ENCODE measurements at places on chromosomes 1 and 21.

DNA sequence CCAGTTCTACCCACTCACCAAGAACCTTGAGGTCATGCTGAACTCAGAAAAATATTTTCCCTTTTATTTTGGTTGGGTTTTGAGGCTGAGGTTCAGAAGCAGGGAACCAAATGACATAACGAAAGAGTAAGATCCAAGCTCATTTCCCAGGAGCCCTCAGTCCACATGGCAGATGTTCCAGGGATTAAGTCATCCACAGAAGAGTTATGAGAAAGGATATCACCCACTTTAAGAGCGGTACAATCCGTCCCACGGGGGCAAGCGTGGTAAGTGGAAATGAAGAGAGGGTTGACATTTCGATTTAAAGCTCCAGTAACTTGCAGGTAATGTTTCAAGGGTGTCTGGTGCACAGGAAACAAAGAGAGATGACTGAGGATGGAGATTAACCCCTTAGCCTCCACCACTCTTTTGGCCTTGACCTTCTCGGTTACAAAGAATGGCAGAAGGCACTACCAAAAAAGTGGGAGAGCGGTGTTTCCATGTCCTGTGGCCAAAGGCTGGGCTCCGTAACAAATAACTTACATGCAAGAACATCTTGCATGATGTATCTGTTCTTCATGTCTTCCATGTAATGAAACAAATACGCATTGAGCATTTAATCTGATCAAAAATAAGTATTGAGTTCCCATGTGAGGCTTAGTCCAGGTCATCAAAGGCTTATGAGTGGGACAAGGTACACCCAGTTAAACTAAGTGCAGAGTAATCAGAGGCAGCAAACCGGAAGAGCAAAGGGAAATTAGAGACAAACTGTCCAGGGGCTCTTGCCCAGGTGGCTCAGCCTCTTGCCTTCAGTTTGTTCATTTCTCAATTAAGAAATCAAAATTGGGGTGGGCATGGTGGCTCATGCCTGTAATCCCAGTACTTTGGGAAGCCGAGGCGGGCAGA, 241.4 kb downstream of the TOMM20 start:
- no peak for DNase-seq

DNA sequence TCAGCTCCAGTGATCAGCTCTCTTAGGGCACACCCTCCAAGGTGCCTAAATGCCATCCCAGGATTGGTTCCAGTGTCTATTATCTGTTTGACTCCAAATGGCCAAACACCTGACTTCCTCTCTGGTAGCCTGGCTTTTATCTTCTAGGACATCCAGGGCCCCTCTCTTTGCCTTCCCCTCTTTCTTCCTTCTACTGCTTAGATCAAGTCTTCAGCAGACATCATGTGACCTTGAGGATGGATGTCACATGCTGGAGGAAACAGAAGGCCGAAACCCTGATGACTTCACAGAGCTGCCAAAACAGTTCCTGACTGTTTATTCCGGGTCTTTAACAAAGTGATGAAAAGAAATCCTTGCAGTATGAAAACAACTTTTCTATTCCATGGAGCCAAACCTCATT, 24.4 kb upstream of the WDR26 start:
- DNase-seq = no peak

- DNase-seq = no peak
Observed at GRCh38 chr1:38941527-38942019, at the start of gene RHBDL2. TSS of gene RHBDL2 (minus strand) at chr1:38941830. CDS start at chr1:38919212, 22,618 bp downstream.

GRCh38 chr1:36099681-36100341, 11.1 kb downstream of the ADPRS start:
- DNase-seq = peak; percentile 73

- no peak for DNase-seq
Observed at GRCh38 chr21:25625036-25625435, 14.0 kb upstream of the JAM2 start.

DNA sequence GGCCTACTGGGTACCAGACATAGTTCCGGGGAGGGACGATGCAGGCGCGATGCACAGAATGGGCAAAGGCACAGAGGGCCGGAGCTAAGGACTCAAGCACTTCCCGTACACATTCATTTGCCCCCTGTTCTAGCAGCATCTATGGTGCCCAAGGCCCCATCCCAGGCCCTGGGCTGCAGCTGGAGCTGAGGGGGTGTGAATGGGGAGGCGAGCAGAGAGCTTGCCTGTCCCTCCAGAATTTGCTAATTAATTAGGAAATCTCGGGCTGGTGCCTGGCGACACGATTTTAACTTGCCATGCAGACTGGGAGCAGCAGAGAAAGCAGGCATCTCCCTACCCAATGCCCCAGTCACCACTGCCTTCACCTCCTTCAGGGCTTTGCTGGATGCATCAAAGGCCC, 35.9 kb downstream of the EPHA2 start:
- DNase-seq = no peak

GRCh38 chr1:39129514-39129913, 75.0 kb upstream of the MACF1 start:
- no peak for DNase-seq

DNA sequence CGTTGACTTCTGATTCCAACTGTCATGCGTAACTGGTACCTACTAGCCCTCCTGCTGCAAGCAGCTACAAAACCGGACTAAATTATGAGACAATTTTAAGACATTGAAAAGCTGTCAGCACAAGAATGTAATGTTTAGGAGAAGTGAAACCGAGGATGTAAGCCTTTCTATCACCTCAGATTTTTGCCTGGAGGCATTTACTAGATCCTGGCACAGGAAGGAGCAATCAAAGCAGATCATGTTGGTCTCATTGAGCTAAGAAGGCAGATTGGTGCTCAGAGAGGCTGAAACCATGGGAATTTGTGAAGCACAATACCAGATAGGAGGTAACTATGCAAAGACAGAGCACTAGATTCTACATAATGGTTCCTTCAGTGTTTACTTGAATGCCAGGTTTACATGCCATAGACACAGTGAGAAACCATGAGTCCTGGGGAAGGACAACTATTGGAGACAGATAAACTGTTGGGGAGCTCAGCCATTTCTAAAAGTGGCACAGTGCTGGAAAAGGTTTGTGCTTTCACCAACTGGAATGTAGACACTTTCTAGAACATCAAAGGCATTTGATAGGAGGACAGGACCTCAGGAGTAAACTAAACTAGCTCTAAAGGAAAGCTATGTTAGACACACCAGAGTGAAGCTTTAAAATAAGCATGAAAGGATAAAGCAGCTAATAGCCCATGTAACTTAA, 179.4 kb downstream of the LYPLAL1 start:
- DNase-seq = no peak

- DNase-seq = no peak
Observed at GRCh38 chr1:155984341-155984740, 6.0 kb upstream of the ARHGEF2 start.

GRCh38 chr1:51518033-51518585, 957 bp downstream of the EPS15 start:
- DNase-seq = peak; percentile 73

DNA sequence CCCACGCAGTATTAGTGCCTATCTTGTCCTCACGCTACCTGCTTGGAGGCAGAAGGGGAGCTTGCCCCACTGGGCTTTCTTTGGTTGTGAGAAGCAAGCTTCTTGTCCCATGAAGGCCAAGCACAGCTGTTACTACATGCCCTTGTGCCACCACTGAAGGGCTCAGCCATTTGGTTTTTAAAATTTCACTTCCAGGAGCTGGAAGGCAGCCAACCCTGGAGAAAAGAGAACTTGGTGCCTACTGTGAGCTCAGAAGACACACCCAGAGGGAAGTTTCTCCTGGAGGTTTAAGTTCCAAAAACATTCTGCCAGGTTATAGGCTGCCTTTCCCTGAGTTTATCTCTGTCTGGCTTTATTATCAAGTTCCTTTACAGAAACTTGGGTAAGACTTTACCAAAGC, 187.4 kb downstream of the SLC35F3 start:
- no peak for DNase-seq

- DNase-seq = no peak
Observed at GRCh38 chr1:5938101-5938646, 54.1 kb downstream of the NPHP4 start.
